Prostate gland (tissue), 2 donors: ENCODE measurements at places on chromosomes 5 and 9. TPM values are rescaled to one million over a fixed set of nuclear protein-coding genes. Genes with fewer than 3 reads are reported as not detected.

OGN gene
- 24.4 TPM for total RNA-seq

IGFBPL1 gene
- total RNA-seq = 14.3 TPM

SMIM32 gene
- 0.36 TPM for total RNA-seq

CXXC5 gene
- 47.4 TPM for total RNA-seq
